ENCODE measurements at places on chromosomes 12 and 14.

DNA sequence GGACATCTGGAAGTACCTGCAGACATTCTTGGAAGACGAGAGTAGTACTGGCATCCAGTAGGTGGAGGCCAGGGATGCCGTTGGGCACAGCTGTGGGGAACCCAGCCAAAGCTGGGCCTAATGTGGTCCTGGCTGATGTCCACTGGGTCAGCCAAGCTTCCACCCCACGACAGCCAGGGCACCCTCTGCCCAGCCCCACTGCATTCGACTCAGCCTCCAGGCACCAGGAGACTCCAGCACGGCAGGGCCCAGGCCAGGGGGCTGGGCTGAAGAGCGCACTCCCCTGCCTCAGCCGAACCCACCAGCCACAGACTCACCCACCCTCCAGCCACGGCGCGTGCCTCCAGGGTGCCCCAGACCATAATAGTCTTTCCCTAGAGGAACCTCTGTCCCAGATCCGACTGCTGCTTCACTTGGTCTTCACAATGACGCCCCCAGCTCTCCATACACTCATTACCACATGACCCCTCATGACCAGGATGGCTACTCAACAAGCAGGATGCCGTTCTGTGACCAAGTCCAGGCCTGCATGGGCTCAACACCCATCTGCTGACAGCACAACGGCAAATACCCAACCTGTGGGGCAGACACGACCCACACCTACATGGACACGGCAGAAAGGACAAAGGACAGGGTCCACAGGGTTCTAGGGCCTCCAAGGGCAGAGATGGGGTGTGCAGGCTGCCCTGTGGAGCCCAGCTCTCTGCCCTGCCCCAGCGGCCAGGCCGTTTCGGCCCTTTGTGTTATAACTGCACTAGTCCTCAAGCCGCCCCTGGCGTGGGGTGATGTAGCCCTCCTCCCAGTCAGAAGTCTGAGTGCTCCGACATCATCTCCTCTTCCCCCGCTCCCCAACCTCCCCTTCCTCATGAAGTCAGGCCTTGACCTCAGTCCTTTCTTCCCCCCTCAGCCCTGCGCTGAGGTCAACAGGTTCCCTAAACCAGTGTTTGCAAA is 22.8 kb downstream of the ITPK1 start:
- DNase-seq: no peak

- DNase-seq: no peak
Measured at GRCh38 chr12:120468325-120468820, 1.2 kb downstream of the SRSF9 start.

- no peak for DNase-seq
Measured at GRCh38 chr12:21971344-21971743, 30.1 kb upstream of the ABCC9 start.

DNA sequence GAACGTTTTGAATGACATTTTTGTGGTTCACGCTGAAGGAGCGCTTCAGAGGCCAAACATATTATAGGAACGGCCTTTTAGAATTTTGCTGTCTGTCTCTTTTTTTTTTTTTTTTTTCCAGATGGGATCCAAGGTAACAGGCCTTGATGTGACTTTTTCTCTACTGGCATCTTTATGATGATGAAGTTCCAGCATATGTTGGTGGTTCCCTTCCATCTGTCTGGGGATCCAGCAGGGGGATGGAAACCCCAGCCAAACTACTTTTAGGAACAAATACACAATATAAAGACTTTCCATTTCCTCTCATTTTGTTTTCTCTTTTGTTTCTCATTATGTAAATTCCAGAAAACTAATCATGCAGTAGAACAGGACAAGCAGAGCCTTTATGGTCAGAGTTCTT is 239.3 kb upstream of the PRICKLE1 start:
- DNase-seq: no peak

GRCh38 chr12:46380022-46380796 is 7.6 kb upstream of the SLC38A2 start:
- no peak for DNase-seq

GRCh38 chr14:63952933-63953437 is 100.2 kb downstream of the SYNE2 start:
- no peak for DNase-seq

DNA sequence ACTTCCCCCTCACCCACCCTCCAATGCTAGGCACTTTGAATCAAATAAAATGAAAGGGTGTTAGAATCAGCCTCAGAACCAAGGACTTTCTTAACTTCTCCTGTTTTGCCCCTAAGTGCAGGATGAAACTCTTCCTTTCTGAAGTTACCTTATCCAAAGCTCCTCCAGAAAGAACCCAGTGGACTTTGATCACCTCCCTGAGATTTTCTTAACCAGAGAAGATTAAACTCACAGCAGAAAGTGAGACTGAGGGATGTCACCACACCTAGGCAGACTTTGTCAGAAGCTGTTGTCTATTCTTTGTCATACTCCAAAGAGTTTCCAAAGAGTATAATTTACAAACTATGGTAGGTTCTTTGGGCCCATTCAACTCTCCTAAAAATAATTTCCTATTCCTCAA is 14.2 kb upstream of the RNASE3 start:
- DNase-seq: no peak

GRCh38 chr14:29898470-29898869 is 29.2 kb downstream of the PRKD1 start:
- DNase-seq: no peak
